ENCODE measurements at places on chromosomes 4 and X.

- no peak for DNase-seq
Observed at GRCh38 chr4:3062471-3062870, 11.9 kb downstream of the HTT-AS start.

DNA sequence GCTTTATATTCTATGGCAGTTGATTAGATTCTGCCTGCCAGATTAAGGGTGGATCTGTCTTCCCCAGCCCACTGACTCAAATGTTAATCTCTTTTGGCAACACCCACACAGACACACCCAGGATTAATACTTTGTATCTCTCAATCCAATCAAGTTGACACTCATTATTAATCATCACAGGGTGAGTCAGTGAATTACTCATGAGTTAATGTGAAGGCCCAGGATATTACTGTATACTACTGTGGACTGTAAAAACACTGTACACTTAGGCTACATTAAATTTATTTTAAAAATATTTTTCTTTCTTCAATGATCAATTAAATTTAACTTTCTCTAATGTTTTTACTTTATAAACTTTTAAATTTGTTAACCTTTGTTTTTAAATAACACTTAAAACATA is 87.7 kb downstream of the NAP1L3 start:
- no peak for DNase-seq

DNA sequence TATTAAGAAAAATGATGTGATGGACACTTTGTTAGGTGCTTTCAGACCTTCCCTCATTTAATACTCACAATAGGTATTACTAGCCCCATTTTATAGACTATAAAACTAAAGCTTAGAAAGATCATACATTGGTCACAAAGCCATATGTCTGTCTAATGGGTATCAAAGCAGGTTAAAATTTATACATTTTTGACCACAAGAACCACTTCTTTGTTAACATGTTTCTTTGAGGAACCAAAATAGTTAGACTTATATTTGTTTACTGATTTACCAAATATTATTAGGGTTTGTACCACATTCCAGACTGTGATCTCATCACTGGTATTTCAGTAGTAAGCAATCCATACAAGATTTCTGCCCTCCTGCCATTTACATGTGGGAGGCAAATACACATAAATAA is 363.3 kb downstream of the NAF1 start:
- DNase-seq: no peak

GRCh38 chr4:148980782-148981480 is 538.7 kb upstream of the NR3C2 start:
- no peak for DNase-seq

- peak; percentile 52 for DNase-seq
Observed at GRCh38 chrX:79133904-79134303, 10.6 kb upstream of the GPR174 start.

- DNase-seq: no peak
Observed at GRCh38 chr4:41610474-41610873, 72.5 kb downstream of the LIMCH1 start.

DNA sequence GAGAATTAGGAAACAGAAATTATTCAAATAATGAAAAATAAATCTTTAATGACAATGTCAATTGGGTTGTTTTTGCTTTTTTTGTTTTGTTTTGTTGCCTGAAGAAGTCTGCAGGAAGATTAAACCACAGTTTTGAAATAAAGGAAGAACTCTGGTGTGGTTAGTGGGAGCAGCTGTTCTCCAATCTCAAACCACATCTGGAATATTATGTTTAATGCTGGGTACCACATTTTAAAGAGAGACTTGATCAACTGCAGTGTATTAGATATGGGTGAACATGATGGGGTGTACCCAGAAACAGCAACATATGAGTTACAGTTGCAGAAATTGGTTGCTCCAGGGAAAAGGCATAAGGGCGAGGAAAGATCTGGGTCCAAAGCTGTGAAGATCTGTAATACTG is 171.2 kb upstream of the RPL34 start:
- no peak for DNase-seq

- DNase-seq: no peak
Observed at GRCh38 chrX:122596998-122597397, 587.1 kb upstream of the GRIA3 start.

DNA sequence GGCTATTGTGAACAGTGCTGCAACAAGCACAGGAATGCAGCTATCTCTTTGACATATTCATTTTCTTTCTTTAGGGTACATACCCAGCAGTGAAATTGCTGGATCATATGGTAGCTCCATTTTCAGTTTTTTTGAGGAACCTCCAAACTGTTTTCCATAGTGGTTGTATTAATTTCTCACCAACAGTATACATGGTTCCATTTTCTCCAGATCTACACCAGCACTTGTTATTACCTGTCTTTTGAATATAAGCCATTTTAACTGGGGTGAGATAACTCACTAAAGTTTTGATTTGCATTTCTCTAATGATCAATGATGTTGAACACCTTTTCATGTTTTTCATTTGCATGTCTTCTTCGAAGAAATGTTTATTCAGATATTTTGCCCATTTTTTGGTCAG is 241.1 kb upstream of the AGTR2 start:
- DNase-seq: no peak

DNA sequence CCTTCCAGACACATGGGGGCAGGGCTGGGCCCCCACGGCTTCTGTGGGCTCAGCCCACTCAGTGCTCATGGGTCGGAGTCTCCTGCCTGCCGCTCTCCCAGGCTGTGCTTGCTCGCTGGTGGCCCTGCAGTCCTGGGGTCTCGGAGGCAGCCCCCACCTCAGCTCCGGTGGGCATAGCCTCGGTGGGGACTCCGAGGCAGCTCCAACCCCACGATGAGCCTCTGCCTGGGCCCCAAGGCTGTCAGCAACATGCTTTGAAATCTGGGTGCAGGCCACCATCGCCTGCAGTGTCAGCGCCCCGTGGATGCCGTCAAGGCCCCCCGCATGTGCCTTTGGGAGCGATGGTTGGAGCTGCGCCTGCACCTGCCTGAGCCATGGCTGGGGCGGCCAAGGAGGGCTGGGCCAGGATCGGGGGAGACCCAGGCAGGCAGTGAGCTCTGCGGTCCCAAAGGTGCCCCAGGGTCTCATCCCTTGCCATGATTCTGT is 30.2 kb upstream of the SPON2 start:
- no peak for DNase-seq

DNA sequence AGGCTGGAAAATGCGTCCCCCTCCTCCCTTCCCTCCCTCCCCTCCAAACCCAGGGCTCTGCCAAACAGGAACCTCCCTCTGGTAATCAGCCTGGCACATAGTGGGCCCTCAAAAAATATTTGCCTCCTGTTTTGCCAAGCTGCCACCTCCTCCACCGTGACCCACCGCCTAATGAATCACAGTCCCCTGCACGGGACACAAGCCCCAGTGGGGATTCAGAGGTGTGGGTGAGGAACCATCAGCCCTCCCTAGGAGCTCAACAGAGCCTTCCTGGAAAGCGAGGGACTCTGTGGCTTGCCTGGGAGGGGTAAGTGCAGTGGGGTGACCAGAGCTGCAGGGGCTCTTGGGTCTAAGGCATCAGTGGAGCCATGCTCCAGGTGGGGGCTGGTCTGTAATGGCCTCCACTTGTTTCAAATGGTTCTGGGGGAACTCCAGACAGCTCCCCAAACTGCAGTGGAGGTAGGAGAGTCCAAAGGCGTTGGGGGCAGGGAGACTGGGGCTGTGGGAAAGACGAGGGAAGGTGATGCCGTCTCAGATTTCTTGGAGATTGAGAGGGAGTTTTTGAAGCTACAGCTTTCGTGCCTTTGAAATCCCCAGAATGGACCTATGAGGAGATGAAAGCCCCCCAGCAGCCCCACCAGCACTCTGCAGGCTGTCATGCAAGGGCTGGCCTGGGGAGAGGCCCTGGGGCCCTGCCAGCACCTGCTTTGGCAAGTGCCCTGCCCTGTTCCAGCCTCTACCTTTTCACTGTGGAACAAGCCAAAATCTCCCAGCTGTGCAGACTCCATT is 1.0 kb upstream of the PPP2R2C start:
- DNase-seq: no peak

- DNase-seq: no peak
Observed at GRCh38 chr4:110137829-110138228, 60.6 kb downstream of the ELOVL6 start.

Data from CD4-positive, alpha-beta T cell treated with Interleukin-6 at 100 ng/mL for 8 hours (primary cell).